HFFc6 (cell line): ENCODE measurements at places on chromosomes 5 and 9.

DNA sequence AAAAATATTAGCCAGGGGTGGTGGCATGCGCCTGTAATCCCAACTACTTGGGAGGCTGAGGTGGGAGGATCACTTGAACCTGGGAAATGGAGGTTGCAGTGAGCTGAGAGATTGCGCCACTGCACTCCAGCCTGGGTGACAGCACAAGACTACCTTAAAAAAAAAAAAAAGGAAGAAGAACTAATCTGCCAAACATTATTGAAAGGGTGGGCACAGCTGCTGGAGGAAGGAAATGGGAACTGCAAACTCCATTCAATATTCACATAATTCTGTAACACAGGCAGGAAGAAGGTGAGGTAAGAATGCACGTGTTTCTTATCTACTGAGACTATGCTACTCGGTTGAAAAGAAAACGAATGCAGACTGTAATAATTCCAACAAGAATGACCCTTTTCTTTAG, 121.1 kb upstream of the GNA14 start:
- DNase-seq, result no peak

- no peak for DNase-seq
Measured at GRCh38 chr5:80804332-80804731, 149.5 kb upstream of the DHFR start.

- no peak for DNase-seq
Measured at GRCh38 chr5:34826347-34826746, 12.6 kb upstream of the TTC23L start.

DNA sequence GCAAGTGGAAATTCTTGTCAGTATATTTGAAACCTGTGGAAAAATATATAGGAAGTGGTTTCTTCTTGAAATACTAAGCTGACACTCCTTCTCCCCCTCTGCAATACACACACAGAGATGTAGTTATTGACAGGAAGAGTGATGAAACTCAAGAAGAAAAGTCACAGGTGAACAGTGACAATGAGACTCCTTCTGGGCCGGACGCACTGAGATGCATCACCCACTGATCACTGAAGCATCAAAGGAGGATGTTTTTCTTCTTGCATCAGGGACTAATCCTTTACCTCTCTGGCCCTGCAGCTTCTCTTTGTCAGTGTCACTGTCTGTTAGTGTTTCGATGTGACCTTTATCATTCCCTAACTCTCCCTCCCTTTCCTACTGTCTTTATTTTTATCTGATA, 1864.2 kb upstream of the C9orf72 start:
- no peak for DNase-seq

- peak; percentile 70 for DNase-seq
Measured at GRCh38 chr5:173395257-173395932, 67.2 kb upstream of the STC2 start.

DNA sequence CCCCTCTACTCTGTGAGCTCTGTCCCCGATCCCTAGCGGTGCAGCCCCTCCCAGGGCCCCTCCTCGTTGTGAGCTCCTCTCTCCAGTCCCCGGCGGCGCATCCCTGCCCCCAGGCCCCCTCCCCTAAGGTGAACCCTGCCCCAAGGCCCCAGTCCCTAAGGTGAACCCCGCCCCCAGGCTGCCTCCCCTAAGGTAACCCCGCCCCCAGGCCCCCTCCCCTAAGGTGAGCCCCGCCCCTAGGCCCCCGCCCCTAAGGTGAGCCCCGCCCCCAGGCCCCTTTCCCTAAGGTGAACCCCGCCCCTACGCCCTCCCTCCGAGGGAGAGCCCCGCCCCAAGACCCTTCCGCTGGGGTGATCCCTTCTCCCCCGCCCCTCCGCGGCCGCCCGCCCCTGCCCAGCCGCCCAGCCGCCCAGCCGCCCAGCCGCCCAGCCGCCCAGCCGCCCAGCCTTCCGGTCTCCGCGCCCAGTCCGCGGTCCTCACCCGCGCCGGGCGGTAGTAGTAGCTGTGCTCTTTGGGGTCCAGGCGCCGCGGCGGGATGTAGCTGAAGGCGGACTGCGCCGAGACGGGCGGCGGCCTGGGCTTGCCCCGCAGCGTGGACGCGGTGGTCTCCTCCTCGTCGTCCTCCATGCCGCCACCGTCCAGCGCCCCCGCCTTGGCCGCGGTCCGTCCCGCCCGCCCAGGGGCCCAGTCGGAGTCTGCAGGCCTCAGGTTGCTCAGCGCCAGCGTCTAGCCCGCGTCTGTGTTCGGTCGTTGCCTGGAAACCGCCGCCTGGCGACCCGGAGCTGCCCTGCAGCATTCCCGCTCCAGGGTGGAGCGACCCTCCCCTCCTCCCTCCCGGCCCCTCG, at the start of gene CFAP90:
Gene CFAP90 (minus strand): TSS at position 739 of the 845 bp plus-strand sequence. CDS start 112 bp downstream, at position 627.
- no peak for DNase-seq

- no peak for DNase-seq
Measured at GRCh38 chr5:19616701-19617215, 371.2 kb downstream of the CDH18 start.

DNA sequence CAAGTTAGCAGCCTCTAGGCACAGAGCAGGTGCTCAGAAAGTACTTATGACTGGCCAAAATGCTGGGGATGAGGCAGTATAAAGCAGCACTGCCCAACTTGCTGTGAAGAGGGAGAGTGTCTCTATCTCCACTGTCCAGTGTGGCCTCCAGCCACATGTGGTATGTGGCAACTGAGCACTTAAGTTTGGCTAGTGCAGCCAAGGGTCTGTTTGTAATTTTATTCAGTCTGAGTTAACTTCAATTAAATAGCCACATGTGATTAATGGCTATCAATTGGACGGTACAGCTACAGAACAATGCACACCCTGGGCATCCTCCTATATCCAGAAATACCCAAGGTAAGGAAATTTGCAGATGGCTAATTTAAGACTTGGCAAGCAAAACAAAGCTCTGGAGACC, 26.9 kb downstream of the ROR2 start:
- no peak for DNase-seq

DNA sequence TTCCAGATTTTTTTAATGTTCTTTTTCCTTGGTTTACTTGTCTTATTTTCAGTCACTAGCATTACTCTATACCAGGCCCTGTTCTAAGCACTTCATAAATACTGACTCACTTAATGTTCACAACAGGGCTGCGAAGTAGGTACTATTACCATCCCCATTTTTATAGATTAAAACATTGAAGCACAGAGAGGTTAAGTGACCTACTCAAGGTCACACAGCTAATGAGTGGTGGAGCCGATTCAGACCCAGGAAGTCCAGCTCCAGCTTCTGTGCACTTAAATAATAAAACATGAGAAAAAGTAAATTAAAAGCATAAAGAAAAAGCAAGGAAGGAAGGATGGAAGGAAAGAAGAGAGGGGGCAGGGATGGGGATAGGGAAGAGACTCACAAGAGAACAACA, 45.3 kb upstream of the DNAH5 start:
- DNase-seq, result no peak

GRCh38 chr5:128163991-128164390, 80.4 kb downstream of the SLC12A2 start:
- DNase-seq, result peak; percentile 21

- DNase-seq, result no peak
Measured at GRCh38 chr9:92639124-92639523, 30.8 kb downstream of the IPPK start.

- no peak for DNase-seq
Measured at GRCh38 chr9:123369296-123369695, 13.3 kb downstream of the CRB2 start.

DNA sequence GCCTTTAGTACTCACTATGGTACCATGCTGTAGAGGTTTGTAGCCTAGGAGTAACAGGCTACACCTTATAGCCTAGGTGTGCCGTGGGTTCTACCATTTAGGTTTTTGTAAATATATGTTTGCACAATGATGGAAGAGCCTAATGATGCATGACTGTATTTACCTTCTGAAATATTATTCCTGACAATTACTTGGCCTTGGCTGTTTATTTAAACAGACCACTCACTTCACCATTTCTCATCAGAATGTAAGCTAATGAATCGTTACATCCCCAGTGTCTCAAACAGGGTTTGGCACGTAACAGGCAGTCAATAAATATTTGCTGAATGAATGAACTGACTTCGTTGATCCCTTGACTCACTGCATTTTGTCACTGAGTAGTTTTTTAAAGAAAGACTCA, 93.1 kb downstream of the MED27 start:
- peak; percentile 53 for DNase-seq

- DNase-seq, result peak; percentile 39
Measured at GRCh38 chr9:14277244-14277643, 36.7 kb downstream of the NFIB start.

DNA sequence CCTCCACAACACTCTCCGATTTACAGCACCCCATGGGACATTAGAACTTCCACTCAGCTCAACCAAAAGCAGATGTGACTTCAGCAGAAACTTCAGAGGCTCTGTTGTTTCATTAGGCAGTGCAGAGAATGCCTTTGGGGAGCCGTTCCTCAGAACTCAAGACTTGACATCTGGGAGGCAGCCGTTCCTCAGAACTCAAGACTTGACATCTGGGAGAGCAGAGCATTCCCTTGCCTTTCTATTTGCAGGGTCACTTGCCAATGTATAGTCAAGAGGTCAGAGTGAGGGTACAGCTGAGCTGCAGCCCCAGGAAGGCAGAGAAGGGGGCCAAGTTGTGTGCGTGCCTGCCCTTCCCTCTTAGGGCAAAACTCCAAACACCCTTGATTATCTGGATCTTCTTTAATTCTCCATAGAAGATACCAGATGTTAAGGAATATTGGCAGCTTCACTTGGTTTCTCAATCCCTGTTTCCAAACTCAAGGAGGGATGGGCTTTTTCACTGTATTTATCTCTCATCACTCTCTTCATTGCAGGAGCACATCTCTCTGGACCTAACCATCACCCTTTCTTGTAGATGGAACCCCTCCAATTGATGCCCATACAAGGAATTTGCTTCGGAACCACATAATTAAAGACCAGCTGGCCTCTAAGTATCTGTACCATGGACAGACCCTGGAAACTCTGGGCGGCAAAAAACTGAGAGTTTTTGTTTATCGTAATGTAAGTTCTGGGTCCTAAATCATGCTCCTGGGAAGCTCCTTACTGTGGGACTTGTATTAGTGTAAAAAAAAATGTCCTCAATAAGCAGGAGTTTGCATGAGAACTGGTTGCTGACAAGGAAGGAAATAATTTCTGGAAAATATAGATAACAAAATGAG, 25.6 kb downstream of the TGFBI start:
- no peak for DNase-seq

DNA sequence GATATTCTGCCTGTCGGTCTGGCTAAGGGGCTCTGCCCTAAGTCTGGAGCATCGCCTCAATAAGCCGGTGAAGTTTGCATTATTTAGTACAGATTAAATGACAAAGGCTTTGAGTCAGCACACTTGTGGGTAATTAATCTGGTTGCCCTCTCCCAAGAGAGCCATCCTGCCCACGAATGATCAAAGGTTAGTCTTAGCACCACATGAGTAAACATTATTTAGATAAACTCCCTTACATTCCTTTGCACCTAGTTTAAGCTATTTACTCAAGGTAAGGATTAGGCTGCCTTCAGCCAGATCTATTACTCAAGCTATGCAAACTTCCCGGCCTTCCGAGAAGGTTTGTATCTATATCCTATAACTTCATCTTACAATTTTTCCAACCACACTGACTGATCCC, 572.1 kb downstream of the CHSY3 start:
- DNase-seq, result no peak

DNA sequence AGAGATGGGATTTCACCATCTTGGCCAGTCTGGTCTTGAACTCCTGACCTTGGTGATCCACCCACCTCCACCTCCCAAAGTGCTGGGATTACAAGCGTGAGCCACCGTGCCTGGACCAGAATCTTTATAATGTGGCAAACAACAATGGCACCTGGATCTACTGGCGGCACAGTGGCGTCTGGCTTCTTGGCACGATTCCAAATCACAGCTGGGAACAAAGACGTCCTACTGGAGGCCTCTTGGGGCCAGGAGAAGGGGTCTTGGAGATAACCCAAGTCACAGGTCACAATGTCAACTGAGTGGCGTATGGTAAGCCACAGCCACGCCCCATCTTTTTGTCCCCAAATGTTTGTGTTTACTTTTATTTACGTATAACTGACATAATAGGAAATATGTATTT, 77.8 kb upstream of the RAPGEF1 start:
- DNase-seq, result no peak

DNA sequence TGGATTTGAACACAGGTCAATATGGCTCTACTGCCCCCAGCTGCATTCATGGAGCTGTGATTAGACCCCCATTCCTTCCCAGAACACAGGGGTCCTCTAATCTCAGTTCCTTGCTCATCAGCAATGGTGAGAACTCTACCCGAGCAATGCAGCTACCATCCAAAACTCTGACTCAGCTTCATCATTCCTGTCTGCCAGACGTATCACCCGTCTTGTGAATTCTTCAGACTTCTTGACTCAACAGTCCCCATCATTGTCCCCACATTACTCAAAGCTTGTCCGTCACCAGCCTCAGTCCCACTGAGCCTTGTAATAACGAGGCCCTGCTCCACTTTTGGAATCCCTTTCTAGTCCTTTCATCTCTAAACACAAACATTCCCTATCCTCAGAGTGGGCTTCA, 36.3 kb upstream of the STX17 start:
- DNase-seq, result peak; percentile 33

DNA sequence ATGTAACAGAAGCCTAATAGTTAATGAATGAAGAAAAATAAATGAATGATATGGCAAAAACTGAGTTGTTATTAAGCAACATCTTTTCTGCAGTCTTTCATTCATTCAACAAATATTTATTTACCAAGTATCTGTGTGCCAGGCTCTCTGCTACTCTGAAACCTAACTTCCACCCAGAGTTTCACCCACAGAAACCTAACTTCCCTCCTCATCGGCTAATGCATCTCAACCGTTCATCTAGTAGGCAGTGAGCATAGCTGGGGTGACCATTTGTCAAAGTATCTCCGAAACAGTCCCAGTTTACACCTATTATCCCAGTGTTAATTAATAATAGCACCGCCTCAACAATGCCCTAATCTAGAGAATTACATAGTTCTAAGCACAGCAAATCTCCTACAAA, 1.5 kb downstream of the TTC39B start:
- DNase-seq, result no peak

- DNase-seq, result no peak
Measured at GRCh38 chr5:86101966-86102365, 515.8 kb upstream of the COX7C start.

DNA sequence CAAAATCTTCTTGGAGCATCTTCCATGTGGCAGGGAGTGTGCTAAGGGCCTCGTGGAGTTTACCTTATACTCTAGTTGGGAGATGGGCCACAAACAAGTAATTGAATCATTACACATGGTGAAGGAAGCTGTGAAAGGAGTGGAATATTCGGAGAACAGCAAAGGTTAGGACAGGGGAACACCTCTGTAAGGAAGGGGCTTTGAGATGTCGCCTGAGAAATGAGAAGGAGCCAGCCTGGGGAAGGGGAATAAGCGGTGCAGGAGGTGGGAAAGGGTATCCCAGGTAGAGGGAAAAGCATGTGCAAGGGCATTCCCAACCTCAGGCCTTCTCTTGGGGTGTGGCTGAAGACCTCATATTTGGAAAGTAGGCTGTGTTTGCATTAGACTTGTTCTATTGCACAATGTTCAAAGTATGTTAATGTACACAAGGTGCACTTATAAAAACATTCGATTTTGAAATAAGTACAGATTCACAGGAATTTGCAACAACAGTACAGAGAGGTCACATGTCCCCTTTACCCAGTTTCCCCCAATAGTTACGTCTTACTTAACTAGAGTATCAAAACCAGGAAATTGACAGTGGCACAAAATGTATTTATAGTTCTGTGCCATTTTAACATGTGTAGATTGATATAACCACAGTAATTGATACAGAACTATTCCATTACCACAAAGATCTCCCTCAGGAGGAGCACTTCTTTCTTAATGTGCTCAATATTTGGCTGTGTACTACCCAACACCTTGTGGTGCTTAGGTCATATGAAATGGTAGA, 2.4 kb upstream of the STOM start:
- peak; percentile 18 for DNase-seq

- no peak for DNase-seq
Measured at GRCh38 chr9:87950765-87951488, 23.4 kb downstream of the CDK20 start.
